ENCODE measurements at places on chromosomes 1 and 21. TPM values are rescaled to one million over a fixed set of nuclear protein-coding genes. Genes with fewer than 3 reads are reported as not detected.

GRCh38 chr1:60922304-60922703 is 160.1 kb upstream of the NFIA start:
- DNase-seq, result no peak

DNA sequence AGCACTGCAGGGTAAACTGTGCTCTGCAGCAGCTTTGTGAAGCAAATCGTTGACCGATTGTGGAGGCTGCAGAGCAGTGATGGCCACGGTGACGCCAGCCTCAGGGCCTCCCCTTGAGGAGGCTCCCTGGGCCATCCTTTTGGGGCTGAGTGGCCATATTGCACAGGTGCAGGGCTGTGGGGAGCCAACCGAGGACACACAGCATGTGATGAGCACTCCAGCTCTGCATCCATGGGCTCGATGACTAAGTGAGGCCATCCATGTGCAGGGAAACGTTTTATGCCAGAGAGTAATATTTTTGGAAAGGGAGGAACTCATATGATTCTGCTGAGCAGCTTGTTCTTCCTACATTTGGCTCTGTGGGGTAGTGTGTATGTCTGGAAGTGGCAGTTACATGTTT is 24.6 kb downstream of the KCNK1 start:
- DNase-seq, result no peak

GRCh38 chr1:39872698-39873097 is 10.6 kb downstream of the TRIT1 start:
- DNase-seq, result no peak

- DNase-seq, result no peak
Measured at GRCh38 chr1:113394043-113394862, 3.9 kb downstream of the MAGI3 start.

DNA sequence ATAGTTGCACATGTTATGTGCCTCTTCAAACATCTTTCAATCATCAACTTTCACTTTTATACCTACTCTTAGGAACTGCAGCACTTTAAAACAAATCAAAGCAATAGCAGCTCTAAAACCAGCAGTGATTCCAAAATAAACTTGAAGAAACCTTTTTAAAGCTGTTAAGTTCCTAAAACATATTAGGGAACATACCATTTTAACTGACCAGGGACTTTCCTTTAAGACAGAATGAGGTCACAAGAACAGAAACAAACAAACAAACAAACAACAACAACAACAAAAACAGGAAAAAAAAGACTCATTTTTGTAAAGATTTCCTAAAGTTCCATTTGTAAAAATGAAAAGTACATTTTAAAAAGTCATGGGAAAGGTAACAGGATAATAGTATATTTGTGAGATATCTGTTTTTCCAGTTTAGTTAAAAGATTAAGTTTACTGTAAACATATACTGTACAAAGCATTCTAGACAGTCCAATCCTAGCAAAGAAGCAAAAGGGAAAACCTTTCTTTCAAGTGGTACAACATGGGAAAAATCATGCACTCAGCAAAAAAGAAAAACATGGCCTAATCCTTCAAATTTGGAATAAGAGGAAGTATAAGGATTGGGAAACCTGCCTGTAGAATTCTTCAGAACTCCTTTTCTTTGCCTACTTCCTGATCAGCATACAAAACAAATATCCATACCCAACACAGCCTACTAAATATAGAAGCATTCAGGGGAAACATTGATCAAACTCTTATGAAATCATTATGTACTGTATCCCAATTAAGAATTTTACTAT is 45.5 kb downstream of the EPS15 start:
- DNase-seq, result no peak

DNA sequence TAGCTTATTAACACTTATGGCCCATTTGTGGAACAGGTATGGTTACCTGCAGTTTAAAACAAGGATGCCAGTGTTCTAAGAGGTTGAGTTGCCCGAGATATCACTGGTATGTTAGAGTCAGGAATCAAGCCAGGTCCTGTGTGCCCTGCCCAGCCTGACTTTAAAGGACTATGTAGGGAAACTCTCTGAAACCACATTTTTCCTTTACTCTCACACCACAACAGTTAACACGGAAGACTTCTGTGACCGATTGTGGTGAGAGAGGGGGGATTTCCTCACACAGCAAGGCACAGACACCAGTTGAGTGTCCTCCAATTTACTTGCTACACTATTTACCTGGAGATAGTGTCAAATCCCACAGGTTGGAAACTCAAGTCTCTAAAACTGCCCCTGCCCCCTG is 47.8 kb downstream of the UCK2 start:
- DNase-seq, result no peak

DNA sequence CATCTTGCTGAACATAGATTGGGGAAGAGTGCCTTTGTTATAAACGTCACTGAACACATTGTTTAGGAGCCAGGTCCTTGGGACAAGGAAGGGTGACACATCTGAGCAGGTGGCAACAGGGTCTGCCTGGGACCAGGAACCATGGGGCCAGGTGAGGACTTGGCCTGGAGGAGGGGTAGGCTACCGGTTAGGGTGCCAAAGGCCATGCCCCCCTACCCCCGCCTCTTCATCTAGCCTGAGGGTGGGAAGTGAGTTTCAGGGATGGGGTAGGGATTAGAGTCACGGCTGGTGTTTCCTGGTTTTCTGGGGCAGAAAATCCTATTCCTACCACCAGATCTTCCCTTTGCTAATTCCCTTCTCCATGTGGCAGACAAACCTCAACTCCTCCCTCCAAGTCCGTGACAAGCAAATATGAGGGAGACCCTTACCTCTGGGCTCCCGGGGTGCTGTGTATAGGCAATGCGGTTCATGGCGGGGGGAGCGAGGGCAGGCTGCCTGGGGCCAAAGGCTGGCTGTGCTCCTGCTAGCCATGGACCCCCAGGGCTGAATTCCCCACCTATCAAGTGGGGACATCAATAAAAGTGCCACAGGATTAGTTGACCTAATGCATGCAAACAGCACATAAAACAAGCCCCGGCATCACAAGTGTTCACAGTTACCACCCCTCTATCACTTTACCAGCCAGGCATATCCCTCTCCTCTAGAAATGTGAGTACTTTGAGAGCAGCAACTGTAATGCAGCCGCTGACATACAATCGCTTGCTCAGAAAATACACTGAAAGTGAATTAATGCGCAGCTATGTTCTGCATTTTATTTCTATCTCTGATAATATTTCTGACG is 14.5 kb downstream of the CD247 start:
- no peak for DNase-seq

GRCh38 chr1:164599272-164599671 is 40.3 kb downstream of the PBX1 start:
- DNase-seq, result no peak

- DNase-seq, result peak; percentile 43
Measured at GRCh38 chr1:190373705-190374336, 103.8 kb downstream of the BRINP3 start.

DNA sequence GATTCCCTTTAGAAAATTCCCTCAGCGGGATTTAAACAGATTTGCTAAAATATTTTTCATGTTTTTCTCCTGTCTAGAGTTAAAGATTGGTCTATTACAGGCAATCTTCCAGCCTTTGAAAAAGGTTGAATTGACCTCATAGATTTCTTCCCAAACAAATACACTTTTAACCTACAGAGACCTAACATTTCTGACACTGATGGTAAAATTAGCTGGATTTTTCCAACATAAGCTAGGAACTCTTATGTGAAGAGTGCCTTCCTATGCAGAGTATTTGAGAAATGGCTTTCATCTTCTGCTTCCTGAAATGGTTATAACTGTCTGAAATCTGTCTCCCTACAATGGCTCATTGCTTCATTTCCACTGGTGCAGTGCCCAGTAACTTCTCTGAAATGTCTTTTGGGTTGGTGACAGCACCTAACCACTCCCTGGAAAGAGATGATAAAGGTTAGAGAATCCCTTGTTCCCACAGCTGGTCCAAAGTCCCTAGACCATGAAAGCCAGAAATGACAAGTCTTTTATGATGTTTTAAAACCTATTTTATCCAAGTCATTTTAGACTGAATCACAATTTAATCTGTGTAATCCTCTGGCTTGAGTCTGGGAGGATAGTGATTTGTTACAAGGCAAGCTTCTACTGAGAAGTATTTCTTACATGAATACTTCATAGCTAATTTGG is 269.4 kb downstream of the BACH1 start:
- DNase-seq, result no peak

DNA sequence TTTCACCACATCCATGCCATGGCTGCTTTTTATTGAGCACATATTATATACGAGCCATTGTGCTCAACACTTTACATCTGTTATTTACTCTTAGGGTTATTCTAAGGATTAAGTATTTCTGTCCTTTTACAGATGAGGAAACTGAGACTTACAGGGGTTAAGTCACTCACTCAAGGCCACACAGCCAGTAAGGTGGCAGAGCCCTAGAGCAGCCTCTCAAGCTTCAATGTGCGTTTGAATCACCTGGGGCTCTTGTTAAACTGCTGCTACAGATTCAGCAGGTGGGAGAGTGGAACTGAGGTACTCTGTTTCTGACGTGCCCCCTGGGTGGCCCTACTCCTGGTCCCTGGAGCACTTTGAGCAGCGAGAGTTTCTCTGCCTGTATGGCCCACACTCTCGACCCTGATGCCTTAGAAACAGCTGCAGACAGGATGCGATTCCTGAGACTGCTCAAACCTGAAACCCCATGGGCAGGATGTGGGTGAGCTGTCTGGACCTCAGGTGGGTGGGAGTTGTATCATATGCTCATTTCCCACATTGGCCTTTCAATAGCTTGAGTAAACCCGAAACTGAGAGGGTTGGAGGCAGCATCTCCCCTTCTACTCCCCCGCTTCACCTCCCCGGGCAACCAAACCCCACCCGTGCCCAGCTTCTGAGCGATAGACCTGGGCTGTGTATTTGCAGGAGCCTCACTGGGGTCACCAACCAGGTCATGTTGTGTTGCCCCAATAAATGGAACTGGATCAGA is 59.3 kb downstream of the MAN1C1 start:
- peak; percentile 81 for DNase-seq

DNA sequence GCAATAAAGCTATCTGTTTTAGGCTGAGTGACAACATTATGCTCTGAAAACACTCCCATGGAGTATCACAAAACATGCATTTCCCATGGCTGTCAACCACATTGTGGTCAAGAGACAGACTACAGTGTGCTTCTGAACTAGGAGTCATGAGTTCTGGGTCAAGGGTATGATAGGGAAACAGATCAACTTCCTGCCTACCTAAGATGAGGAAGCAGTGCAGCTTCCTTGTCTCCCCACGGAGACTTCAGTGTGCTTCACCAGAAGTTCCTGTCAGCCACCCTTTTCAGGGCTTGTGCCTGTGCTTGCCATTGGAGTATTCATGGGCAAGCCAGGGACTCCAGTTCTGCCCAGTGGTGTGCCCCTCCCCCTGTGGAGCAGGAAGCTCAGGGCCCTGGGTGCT is 19.9 kb downstream of the LCE3E start:
- no peak for DNase-seq

- DNase-seq, result no peak
Measured at GRCh38 chr1:180675586-180675985, 43.8 kb downstream of the XPR1 start.

DNA sequence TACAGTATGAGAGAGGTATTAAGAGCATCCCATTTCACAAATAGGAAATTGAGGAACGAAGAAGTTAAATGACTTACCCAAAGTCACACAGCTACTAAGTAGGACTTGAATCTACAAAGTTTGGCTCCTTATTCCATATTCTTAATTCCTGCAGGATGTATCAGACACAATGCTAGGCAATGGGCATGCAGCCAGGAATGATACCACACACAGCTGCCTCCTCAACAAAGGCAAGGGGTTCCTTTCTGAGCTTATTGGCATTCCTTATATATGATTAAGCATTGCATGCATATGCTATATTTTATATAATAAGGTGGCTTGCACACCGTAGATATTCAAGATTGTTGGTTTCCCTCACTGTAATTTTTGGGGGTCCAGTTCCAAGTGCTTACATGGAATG is 34.2 kb upstream of the JUN start:
- no peak for DNase-seq

DNA sequence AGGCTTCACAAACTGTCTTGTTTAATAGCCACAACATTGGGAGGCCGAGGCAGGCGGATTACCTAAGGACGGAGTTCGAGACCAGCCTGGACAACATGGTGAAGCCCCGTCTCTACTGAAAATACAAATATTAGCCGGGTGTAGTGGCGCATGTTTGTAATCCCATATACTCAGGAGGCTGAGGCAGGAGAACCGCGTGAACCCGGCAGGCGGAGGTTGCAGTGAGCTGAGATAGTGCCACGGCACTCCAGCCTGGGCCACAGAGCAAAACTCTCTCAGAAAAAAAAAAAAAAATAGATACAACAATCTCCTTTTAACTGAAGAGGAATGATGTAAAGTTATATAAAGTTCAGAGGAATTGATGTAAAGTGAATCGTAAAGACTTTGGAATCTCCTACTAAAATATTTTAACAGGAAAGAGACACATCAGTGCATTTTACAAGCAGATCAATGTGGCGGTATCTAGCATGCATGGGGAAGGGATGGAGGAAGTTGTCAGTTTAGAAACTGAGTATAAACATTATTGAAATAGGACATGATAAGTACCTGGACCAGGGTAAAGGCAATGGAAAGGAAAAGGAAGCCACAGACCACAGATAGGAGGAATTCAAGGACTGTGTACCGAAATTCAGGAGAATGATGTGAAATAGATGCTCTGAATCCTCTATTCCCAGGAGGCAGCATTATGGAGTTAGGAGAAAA is 41.5 kb downstream of the PTPRC start:
- no peak for DNase-seq

DNA sequence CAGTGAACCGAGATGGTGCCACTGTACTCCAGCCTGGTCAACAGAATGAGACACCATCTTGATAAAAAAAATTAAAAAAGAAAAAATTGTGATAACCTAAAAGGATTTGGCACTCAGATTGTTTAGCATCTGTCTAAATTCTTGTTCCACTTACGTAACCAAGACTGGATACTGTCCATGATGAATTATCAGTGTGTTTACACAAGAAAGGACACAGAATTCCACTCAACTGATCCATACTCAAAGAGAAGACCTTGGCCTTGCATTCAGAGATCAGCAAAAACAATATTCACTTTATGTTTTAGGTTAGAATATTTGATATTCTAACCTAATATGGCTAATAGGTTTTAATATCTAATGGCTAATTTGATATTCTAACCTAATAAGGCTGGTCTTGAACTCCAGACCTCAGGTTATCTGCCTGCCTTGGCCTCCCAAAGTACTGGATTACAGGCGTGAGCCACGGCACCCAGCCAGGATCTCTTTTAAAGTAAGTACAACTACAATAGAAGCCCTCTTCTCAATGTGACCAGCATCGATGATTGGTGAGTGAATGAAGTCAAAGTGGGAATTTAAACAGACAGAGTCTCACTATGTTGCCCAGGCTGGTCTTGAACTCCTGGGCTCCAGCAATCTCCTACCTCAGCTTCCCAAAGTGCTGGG is 43.1 kb upstream of the COX20 start:
- DNase-seq, result no peak

- DNase-seq, result no peak
Measured at GRCh38 chr1:236353813-236354212, 40.3 kb upstream of the EDARADD start.

UQCRH gene
- total RNA-seq, result 450 TPM

FLG2 gene
- not detected for total RNA-seq

S100A7A gene
- not detected for total RNA-seq

S100A2 gene
- total RNA-seq, result not detected
